Cardiac muscle cell (in vitro differentiated cells and primary cell): ENCODE measurements at places on chromosomes 5 and 9.

DNA sequence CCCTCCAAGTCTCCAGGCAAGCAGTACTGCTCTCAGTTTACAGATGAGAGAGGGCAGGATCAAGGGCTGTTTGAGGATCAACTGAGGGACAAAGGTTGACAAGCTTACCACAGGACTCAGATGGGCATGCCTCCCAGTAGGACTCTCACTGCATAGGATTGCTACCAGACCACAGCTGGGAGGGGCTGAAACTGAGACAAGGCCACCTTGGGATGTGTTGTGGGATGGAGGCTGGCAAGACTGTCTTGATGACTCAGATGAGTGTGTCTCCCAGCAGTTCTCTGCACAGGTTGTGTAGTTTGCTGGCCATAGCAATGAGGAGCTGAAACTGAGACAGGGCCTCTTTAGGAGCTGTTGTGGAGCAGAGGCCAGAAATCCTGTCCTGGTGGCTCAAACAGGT, 222.2 kb upstream of the IRX1 start:
- DNase-seq, result no peak

GRCh38 chr9:19918630-19919029, 129.8 kb upstream of the SLC24A2 start:
- no peak for DNase-seq

DNA sequence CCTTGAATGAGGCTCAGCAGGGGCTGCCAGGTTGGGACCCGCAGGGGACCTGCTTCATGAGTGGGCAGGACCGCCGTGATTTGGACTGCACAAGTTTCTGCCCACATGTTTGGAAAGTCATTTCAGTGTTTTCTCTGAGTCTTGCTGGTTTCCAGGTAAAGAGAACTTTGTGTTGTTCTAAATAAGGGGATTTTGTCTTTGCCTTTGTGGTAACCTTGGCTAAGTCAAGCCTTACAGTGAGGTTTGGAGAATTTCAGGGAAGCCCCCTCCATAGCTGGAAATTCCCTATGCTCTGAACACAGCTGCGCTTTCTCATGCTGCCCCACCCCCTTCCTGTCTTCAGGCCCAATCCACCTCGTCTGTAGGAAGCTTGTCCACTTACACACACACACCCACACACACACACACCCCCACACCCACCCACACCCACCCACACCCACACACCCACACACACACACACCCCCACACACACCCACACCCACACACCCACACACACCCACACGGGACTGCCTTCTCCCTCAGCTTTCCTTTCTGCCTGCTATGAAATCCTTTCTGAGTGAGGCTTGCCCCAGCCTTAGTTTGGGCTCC, 270.1 kb downstream of the HSPA4 start:
- no peak for DNase-seq

GRCh38 chr5:132815454-132815853, 2.4 kb downstream of the SOWAHA start:
- DNase-seq, result no peak

DNA sequence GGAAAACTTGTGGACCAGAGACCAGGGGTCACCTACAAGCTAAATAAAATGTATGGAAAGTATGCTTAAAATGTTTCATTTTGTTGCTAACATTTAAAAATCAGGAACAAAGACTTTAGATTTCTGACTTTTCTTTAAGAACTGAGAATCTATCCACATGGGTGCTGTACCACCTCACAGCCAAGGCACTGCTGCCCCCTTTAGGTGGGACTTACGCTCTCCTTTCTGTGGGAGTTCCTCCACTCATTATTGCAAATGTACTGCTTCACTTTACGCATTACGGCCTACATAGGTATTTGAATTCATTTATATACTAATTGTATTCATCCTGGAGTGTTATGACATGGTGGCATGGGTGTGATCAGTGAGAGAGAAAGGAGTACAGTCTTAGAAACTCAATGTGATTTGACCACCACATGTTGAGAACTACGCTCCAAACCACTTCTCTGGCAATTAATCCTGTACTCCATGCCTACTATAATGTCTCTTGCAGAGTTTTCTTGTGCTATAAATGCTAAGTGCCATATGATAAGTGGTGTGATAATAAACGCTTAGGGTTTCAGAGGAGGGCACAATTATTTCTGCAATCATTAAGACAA, 24.7 kb upstream of the CETN3 start:
- DNase-seq, result peak; percentile 63

- DNase-seq, result no peak
Observed at GRCh38 chr5:66718374-66719002, 122.3 kb downstream of the MAST4 start.

DNA sequence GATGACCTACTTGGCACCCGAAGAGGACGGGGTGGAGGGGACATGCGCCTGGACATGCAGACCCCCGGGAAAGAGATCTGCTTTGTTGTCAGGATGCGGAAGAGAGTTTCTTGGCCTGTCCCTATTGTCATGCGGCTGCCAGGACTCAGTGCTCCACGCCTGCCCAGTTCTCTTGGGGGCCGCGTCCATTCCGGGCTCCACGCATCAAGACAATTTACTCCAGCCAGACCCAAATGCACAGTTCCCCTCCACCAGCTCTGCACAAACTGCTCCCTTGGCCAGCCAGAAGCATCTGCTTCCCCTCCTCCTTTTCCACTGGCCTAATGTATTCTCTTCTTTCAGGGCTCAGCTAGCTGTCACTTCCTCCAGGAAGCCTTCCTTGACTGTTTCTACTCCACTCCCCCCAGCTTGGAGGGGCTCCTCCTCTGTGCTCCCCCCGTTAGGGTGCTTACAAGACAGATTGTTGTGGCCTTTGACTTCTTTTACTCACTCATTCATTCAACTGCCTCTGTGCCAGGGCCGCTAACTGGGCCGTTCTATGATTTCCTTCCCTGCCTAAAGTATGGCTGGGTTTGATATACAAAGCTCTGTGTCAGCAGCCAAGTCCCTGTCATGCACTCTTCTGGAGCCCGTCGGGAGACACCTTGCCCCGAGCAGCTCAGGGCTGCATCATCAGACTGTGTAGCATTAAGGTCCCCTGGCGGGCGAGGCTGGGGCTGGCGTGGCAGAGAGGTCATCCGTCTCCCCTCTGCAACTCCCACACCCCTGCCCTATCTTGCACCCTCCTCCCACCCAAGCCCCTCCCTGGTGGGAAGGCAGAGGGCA, 6.6 kb downstream of the FIBCD1 start:
- DNase-seq, result peak; percentile 65

- no peak for DNase-seq
Observed at GRCh38 chr9:130112538-130113151, 58.9 kb downstream of the GPR107 start.

DNA sequence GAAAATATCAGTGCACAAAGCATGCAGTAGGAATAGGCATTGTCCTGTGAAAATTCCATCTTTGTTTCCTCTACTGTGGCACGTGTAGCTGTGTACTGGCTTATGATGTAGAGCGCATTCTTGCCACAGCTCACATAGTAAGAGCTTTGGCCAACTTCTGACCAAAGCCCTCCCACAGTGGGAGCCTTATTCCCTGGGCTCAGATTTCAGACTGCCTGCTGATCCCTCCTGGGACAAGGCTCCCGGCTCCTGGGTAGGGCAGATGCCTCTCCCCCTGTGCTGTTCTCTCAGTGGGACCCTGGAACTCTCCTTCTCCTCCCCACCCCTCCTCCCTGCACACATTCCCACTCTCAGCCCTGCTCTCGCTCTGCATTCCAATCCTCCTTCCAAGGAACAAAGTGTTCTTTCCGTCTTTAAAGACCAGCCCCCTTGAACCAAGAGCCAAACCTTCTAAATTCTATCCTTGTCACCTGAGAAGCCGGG, 17.5 kb downstream of the LCP2 start:
- DNase-seq, result no peak

GRCh38 chr5:501831-502184, 22.4 kb downstream of the SLC9A3 start:
- no peak for DNase-seq

DNA sequence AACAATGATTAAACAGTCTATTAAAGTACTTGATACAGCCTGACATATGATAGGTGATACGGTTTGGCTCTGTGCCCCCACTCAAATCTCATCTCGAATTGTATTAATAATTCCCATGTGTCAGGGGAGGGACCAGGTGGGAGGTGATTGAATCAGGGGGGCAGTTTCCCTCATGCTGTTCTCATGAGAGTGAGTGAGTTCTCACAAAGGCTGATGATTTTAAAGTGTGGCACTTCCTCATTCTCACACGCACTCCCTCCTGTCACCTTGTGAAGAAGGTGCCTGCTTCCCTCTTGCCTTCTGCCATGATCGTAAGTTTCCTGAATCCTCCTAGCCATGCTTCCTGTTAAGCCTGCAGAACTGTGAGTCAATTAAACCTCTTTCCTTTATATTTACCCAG, 40.1 kb upstream of the TARS1 start:
- no peak for DNase-seq

DNA sequence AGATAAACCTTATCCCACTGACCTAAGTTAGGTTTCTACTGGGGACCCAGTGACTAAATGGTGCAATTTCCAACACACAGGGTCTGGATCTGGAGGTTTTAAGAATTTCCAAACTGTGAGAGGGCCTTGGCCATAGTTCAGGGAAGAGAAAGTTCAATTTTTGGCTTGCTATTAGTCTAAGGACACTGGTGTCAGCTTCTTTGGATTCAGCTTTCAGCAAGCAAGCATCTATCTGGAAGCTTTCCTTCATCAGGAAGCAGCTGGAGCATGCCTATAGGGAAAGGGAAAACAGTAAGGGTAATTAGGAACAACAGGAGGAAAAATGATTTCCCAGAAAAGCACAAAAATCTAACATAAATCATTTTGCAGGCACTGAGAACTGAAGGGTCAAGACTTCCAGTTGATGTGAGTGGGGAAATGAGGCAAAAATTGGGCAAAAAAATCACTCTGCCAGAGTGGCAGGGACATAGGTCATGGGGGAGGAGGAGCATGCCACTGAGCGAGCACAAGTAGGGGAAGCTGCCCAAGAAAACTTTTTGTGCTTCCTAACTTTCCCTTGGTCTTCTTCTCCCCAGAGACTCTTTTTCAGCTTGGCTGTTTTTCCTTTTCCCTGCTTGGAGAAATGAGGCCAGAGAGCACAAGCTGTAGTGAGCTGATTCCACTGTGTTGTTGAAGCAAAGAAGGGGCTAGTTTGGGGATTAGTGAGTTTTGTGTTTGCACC, 299.6 kb downstream of the FGF10 start:
- no peak for DNase-seq

- no peak for DNase-seq
Observed at GRCh38 chr9:35842795-35843194, 13.8 kb downstream of the TMEM8B start.

DNA sequence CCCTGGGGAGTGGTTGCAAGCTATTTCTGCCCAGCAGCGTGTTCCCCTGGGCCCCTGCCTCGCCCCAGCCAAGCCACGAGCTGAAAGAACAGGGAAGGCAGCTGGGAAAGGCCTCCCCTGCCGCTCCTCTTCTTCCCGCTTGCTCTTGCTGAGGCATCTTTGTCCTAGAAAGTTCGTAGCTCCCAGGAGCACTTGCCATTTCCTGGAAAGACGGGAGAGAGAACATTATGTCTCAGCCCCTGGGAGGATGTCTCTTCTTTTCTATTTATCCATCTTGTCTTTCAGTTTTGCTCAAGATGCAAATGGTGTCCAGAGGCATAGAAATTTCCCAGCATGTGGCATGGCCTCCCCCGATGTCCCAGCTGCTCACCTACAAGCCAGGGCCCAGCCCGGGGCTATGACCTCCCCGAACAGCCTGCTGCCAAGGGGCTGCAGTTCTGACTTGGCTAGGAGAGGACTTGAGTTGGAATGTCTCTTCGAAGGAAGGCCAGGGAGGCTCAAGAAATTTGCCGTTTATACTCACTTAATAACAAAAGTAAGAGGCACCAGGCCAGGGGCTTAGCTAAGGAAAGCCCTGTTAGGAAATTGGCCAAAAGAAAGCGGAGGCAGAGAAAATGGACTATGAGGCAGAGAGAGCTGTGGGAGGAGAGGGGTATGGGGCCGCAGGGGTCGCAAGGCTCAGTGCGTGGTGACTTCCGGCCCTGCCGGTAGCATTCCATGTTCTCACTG, 87.3 kb downstream of the LIFR start:
- peak; percentile 66 for DNase-seq

- DNase-seq, result peak; percentile 72
Observed at GRCh38 chr5:102090770-102091169, 205.3 kb downstream of the SLCO4C1 start.

- peak; percentile 57 for DNase-seq
Observed at GRCh38 chr5:142697356-142698255, 11.7 kb upstream of the FGF1 start.
